ENCODE measurements at places on chromosomes 6 and 20.

DNA sequence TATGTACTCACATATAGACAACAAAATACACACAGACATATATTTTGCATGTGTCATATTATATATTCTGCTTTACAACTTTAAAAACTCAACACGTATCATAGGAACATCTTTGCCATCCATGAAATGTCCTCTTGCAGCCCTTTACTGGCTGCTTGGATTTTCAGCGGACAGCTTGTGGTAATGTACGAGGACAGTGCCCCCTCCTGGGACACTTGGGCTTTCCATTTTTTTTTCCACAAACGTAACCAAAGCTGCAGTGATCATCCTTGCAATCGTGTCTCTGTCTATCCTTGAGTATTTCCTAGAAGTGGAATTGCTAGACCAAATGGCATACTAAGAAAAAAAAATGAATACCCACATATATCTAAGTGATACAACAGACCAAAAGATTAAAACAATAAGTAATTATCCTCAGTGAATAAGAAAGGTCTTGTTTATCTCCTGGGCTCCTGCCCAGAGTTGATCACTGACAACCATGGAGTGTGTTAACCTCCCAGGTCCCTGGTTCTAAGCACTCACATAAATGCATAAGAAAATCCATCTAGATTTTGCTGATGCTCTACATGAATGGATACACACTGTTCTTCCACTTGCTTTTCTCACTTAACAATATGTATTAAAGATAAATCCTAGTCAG is 18.1 kb downstream of the BPI start:
- no peak for DNase-seq

GRCh38 chr6:28407401-28407800 is 7.9 kb upstream of the ZSCAN12 start:
- no peak for DNase-seq

DNA sequence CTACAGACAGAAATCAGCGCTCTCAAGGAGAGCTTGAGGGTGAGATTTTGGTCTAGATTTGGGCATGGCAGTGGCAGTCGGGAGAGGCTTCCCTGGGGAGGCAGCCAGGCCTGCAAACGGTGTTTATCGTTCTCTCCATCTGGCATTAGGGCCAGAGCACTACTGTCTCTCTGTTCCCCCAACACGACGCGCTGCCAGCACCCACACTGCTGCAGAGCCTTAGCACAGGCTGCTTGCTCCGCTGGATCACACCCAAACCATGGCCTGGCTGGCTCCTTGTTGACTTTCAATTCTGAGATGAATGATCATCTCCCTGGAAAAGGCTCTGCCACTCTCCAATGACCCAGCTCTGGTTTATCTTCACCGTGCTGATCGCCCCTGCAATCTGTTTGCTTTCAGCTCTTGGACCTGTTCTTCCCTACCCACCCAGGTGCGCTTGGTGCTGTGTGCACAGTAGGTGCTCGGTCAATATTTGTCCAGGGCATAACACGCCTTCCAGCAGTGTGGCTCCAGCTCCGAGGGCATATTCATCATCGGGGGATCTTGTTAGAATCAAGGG is 106.1 kb downstream of the TFAP2C start:
- no peak for DNase-seq

DNA sequence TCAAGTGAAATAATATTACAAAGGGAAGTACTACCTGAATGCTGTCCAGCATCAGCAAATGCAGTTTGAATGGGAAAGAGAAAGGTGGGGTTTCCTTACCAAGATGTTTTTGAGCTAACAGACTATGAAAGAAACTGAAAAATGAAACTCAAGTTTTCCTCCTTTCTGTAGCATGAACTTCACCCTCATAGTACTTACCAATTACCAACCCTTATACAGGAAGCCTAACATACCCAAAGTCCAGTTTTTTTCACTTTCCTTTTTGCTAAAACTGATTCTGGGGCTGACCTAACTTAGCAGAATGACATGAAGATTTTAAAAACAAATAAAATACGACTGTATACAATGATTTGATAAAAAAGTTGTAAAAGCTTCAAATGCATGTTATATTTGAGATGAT is 5.2 kb downstream of the ZNFX1 start:
- no peak for DNase-seq

DNA sequence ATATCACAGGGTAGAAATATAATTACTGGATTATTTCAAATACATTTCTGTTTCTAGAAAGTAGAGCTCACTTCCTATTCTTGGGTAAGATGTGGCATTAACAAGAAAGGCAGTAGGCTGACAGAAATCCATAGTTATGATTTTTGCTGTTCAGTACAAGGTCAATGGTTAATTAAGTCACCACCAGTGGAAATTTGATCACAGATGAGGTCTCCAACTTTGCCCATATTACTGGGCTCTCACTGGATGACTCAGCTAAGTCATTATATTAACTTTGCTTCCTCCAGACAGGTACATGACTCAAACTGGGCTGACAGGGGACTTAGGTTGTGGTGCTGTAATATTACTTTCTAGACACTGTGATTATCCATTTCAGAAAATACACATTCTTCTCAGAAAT is 212.4 kb downstream of the GRIK2 start:
- no peak for DNase-seq

- DNase-seq, result no peak
Measured at GRCh38 chr6:110270165-110270564, 88.0 kb downstream of the METTL24 start.

DNA sequence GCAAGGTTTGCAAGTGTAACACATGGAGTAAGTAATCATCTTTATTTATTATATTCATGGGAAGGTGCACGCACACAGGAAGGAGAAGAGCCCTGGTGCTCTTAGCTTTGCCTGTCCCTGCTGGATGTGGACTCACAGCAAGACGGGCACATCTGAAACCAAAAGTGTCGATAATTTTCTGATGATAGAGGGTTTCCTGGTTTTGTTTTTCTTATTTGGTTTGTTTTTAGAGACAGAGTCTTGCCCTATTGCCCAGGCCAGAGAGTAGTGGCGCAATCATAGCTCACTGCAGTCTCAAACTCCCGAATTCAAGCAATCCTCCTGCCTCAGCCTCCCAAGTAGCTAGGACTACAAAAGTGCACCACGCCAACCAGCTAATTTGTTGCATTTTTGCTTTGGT is 7.8 kb upstream of the KHDC1L start:
- no peak for DNase-seq

DNA sequence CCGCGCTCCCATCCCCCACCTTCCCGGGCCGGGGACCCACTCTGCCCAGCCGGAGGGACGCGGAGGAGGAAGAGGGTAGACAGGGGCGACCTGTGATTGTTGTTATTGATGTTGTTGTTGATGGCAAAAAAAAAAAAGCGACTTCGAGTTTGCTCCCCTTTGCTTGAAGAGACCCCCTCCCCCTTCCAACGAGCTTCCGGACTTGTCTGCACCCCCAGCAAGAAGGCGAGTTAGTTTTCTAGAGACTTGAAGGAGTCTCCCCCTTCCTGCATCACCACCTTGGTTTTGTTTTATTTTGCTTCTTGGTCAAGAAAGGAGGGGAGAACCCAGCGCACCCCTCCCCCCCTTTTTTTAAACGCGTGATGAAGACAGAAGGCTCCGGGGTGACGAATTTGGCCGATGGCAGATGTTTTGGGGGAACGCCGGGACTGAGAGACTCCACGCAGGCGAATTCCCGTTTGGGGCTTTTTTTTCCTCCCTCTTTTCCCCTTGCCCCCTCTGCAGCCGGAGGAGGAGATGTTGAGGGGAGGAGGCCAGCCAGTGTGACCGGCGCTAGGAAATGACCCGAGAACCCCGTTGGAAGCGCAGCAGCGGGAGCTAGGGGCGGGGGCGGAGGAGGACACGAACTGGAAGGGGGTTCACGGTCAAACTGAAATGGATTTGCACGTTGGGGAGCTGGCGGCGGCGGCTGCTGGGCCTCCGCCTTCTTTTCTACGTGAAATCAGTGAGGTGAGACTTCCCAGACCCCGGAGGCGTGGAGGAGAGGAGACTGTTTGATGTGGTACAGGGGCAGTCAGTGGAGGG is 2.8 kb downstream of the SOX4 start:
- peak; percentile 7 for DNase-seq

- no peak for DNase-seq
Measured at GRCh38 chr20:19000078-19000477, 186.5 kb downstream of the SCP2D1 start.

DNA sequence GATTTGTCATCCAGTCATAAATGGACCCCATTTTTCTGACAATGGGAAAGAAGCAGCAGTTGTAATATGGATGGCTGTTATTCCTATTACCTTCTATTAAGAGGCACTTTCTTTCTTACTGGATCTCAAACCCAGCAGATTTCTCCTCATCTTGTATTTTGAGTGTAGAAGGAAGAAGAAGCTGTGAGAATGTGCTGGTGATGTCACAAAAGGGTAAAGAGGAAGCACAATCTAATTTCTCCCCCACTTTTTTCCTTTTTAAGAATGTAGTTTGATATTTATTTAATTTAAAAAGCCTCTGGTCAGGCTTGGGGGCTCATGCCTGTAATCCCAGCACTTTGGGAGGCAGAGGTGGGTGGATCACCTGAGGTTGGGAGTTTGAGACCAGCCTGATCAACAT is 100.0 kb upstream of the JARID2 start:
- no peak for DNase-seq

DNA sequence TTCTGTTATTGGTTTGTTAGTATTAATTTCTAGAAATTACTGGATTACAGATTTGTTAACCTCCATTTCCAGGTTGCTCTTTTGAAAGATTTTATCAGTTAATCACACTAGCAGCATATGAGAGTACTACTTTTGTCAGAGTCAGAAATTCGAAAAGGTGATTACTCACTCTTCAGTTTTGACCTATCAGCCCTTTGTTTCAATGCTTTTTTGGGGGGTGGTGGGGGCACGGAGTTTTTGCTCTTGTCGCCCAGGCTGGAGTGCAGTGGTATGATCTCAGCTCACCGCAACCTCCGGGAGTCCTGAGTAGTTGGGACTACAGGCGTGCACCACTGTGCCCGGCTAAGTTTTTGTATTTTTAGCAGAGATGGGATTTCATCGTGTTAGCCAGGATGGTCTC is 149.2 kb downstream of the JARID2 start:
- DNase-seq, result no peak

DNA sequence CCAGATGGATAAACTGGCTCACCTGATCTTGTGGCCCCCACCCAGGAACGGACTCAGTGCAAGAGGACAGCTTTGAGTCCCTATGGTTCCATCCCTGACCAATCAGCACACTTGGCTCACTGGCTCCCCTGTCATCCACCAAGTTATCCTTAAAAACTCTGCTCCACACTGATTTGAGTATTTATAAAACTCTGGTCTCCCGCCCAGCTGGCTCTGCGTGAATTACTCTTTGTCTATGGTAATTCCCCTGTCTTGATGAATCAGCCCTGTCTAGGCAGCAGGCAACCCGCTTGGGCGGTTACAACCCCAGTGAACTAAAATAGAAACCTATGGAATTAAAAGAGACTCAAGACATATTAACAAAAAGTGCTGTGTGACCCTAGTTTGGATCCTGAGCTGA is 38.1 kb upstream of the CD83 start:
- DNase-seq, result peak; percentile 28

- no peak for DNase-seq
Measured at GRCh38 chr6:132107896-132108295, 156.7 kb upstream of the CCN2 start.

DNA sequence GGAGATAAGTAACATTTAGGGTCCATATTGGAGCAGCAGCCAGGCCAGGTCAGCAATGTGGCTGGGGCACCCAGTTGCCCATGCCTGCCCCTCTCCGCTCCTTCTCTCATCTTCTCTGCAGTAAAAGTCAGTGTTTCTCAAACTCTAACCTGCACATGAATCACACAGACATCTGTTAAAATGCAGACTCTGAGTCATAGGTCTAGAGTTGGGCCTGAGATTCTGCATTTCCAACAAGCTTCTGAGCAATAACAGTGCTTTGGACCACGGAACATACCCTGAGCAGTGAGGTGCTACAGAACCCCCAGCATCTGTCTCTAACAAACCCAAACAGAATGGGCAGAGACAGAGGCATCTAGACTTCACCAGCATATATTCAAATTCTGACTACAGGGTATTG is 10.1 kb downstream of the PHF10 start:
- DNase-seq, result no peak

GRCh38 chr20:46642265-46642968 is 8.8 kb downstream of the SLC13A3 start:
- DNase-seq, result no peak

DNA sequence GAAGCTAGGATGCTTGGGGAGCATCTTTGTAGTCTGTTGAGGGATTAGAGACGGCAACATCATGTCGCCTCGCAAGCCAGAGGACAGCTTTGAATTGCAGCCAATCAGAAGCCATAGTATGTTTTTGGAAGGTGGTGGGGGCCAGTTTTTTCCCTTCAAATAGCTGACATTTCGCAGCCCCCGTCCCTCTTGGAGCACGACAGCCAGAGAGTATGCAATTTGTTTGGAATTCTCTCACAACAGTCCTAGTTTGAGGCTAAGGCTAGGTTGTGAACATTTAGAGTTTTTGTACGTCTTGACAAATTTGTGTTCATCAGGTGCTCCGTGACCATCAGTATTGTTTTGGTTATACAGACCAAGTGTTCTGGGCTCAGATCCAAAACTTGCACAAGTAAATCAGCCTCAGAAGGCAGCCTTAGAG is 83.3 kb downstream of the PLCB1 start:
- no peak for DNase-seq

DNA sequence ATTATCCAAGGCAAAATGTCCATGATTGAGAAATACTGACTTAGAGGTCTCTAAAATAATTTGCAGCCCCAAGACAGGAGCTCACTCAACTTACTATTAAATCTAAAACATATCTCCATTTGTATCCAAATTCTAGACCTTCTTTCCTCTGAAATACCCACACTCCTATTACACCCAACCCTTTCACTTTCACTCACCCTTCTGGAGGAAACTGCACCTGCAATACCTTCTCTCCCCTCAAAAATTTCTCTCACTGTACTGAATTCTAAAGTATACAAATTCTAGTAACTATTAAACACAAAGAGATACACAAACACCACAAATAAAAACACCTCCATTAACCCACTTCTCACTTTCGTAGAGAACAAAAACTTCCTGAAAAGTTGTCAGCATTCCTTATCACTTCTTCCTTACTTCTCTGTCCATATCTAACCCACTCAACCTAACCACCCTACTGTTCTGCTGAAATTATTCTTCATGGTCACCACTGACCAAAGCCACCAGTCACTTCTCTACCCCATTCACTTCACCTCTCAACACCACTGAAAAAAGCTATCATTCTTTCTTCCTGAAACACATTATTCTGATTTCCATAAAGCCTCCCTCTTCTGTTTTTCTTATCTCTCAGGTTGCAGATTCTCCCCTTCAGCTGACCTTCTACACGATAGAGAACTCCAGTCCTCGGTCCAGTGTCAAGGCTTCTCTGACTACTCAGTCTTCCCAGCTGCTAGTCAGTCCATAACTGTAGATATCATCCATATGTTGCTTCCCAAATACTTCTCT is 12.0 kb downstream of the LMBRD1 start:
- no peak for DNase-seq

DNA sequence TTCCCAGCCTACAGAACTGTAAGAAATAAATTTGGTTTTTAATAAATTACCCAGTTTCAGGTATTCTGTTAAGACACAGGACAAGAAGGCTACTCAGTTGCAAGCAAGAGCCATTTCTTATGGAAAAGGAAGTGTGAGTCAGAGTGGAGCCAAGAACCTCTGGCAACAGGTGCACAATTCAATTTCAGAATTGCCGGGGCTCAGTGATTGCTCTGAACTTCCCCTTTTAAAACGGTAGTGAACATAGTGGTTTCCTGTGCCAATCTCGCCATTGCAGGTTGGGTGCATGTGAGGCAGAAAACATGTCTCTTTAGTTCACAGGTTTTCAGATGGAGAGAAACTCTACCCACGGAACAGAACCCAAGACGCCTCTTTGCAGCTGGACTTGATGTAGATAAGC is 16.4 kb downstream of the PIGT start:
- DNase-seq, result no peak

- DNase-seq, result no peak
Measured at GRCh38 chr20:53656293-53657202, 62.9 kb upstream of the ZNF217 start.

- DNase-seq, result no peak
Measured at GRCh38 chr6:3823671-3824070, 25.5 kb upstream of the FAM50B start.
